ENCODE measurements at places on chromosomes 11 and 22.

DNA sequence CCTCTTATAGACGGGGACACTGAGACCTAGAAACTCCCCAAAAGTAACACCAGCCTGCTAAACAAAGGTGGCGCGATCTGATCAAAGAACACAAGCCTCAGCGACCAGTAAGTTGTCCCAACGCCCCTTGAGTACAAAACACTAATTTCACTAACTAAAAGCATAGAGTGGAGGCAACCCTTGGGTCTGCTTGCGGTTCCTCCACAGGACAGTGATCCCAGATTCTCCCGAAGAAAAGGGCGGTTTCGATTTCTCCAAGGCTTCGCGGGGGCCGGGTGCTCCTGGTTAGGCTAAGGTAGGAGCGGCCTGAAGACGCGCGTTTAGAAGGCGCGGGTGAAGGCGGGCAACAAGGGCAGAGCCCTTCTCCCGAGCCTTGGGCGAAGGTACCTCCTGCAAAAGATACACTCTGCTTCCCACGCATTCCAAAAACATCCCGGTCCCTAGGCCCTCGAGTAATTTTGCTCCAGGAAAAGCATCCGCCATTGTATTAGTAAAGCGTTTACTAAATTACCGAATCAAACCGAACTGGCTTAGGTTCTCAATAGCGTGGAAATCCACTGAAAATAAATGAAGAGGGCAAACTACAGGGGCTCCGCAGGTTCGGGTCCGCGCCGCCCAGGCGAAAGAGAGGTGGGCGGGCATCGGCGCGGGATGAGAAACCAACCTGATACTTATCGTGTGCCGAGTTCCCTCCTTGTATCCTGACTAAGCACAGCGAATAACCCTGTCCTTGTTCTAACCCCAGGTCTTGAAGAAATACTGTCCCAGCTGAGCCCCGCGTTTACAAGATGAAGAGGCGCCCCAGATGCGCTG is 2.0 kb downstream of the WT1 start:
- DNase-seq, result no peak

DNA sequence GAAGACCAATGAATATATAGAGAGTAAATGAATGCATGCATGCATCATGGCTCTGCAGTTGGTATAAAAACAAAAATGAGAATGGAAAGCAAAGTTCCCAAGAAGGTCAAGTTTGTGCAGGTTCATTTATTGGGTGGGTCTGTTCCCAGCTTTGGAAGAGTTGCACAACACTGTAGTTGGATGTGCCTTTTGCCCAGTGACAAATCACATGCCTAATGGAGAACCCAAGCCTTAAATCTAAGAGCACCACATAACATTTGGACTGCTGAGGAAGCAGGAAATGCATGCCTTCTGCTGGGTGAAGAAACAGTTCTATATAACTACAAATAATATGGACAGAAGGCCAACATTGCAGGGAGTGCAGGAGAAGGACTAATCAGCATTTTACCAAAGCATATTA is 30.6 kb downstream of the PRCP start:
- no peak for DNase-seq

DNA sequence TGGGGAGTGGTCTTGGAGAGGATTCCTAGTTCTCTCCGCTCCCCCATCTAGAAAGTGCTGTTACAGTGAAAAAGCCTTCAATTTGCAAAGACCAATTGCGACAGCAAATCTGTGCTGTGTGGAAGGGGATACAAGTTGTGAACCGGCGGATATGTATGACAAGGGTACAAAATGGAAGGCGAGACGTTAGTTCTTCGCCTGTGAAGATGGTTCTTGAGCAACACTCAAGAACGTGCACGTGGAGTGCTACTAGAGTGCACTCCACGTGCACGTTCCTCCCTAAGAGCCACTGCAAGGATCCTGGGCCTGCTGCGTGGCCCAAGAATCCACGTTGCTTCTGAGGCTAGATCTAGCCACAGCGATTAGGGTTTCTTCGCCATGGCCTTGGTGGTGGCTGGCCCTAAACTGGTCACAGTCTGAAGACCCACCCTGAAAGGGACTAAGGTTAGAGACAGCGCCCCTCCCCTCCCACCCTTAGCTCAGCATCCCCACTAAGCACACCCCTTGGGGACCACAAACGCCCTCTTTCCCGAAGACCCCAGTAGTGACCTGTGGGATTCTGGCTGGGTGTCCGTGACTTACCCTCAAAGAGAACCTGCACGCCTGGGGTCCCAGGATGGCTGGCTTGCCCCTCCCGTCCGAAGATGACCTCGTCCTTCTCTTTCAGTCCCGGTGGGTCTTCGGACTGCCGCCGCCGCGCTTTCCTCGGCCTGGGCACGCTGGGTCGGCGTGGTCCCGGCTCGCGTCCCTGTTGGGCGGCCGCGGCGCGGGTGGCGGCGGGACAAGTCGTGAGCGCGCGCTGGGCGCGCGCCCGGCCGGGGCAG is 519 bp upstream of the PDE3B start:
- DNase-seq, result no peak

DNA sequence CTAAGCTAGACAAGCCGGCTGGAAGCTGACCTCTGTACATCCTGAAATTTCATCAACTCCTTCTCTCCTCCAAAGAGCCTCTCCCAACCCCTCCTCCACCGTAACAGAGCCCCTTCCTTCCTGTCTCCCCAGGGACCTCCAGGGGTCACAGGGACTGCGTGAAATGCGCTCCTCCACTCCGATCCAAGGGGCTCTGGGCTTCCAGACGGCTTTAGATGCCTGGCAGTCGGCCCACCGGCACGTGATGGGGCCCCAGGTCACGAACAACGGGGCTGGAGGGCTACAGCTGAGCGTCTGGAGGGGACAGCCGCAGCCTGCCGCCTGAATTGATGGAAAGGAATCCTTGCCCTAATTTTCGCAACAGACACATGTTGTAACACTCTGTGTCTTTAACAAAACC is 264.1 kb downstream of the MN1 start:
- DNase-seq, result no peak

GRCh38 chr11:116928102-116928777 is 90.8 kb upstream of the APOA1 start:
- DNase-seq, result no peak

DNA sequence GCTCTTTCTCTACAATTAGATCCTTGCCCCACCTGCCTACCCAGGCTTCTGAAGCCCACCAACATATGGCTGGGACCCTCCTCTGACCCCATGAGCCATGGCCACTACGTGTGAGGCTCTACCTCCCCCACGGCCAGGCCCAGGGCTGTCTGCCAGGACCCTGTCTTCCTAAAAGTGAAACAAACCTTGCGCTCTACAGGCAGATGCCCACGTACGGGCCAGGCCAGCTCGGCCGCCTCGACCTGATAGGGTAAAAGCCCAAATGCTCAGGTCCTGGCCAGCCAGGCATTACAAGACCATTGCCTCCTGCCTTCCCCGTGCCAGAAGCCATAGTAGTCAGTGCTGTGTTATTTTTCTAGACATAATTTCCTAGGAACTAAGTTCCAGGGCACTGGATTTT is 1496.4 kb downstream of the BRD1 start:
- no peak for DNase-seq

- DNase-seq, result peak; percentile 78
Observed at GRCh38 chr11:63767565-63768236, 874 bp downstream of the ZFTA start.

- no peak for DNase-seq
Observed at GRCh38 chr11:117520201-117520600, 192.5 kb downstream of the CEP164 start.

GRCh38 chr11:124277804-124278203 is 21.6 kb downstream of the OR8G5 start:
- DNase-seq, result no peak

GRCh38 chr11:5929571-5930368 is 12.3 kb upstream of the OR56A3 start:
- no peak for DNase-seq

GRCh38 chr11:120615391-120615790 is 103.8 kb downstream of the GRIK4 start:
- DNase-seq, result no peak

DNA sequence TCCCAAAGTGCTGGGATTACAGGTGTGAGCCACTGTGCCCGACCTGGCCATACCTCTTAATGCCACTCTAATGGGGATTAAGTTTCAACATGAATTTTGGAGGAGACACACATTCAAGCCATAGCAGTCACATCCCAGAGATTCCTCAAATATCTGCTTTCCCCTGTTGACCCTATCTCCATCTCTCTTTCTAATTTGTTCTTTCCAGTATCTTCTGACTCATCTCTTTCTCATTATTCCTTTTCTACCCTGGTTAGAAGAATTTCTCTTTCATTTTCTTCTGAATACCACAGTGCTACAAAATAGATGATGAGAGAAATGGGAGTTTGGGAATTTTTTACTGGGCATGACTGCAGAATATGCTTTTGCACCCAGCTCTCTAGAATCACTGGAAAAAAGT is 5.1 kb downstream of the OR10V1 start:
- DNase-seq, result no peak

DNA sequence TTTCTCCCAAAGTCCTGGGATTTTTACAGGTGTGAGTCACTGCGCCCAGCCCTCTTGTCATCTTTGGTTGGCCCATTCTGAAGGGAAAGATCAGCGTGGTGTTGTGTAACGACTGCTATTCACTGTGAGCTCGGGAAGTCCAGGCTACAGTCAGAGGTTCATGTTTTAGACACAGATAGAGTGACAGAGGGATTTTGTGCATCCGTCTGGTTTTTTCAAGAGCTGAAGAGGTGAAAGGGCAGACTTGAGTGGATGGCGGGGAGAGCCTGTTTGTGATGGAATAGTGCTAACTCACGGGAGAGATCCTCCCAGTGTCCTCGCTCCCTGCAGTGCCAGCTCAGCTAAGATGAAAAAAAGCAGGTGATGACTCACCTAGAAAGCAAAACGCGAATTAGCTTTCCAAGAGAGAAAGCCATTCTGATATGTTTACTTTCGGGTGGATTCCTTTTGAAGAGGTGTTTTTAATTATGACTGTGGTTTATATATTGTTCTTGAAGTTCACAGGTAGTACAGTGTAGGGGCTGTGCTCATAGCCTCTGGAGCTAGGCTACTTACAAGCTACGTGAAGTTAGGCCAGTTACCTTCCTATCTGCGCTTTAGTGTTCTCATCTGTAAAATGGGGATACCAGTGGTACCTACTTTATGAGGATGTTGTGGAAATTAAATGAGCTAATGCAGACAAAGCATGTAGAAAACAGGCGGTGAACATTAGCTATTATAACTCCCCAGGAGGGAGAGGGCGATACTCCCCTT is 67.2 kb downstream of the C11orf91 start:
- peak; percentile 16 for DNase-seq

- no peak for DNase-seq
Observed at GRCh38 chr11:79212741-79213190, 228.1 kb downstream of the TENM4 start.

GRCh38 chr11:34907934-34908593 is 8.1 kb downstream of the APIP start:
- no peak for DNase-seq

GRCh38 chr11:2928605-2929530 is at the start of gene PHLDA2:
TSS of gene PHLDA2 (minus strand) at chr11:2929420. CDS start at chr11:2929364, 56 bp downstream.
- DNase-seq, result peak; percentile 30

- DNase-seq, result peak; percentile 70
Observed at GRCh38 chr11:86919557-86920210, 35.5 kb downstream of the FZD4 start.

- no peak for DNase-seq
Observed at GRCh38 chr11:115558635-115559034, 54.4 kb upstream of the CADM1 start.

- DNase-seq, result no peak
Observed at GRCh38 chr11:115674176-115674936, 170.1 kb upstream of the CADM1 start.

- DNase-seq, result no peak
Observed at GRCh38 chr11:6321356-6321755, 1.1 kb upstream of the CAVIN3 start.

DNA sequence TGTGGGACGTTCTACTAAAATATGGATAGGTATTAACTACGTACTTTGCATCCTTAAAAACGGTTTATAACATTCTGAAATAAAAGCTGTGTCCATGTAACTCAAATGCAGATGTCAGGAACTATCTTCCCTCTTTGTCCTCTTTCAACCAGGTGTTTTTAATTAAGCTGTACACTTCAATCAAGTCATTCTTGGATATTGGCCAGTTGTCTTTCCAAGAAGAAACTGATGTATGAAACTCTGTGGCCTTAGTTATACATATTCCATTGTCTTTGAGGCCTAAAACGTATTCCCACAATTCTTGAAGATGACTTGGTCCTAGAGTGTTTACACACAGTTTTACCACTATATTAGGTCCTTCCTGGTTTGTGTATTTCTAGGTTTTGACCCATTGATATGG is 249.0 kb upstream of the CNTN5 start:
- DNase-seq, result no peak

DNA sequence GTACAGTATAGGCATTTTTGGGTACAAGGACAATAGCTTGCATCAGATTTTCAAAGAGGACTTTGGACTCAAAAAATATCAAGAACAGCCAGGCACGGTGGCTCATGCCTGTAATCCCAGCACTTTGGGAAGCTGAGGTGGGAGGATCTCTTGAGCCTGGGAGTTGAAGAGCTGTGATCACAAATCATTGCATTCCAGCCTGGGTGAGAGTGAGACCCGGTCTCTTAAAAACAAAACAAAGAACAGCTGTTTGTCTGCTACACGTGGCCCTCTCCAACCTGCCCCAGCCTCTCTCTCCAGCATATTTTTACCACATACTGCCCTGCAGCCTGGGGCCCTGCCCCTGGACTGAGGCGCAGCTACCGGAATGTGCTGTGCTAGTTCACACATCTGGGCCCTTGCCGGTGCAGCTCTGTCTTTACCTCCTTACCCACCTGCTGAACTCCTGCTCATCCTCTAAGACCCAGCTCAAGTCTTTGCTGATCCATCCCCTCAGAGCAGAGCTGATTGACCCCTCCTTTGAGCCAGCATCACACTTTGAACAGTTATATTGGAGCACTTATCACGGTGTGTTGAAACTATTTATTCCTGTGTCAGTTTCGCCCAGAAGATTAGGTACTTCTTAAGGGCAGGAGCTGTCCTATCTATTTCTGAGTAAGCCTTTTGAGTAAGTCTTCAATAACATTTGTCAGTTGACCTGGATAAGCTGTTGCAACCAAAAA is 29.4 kb downstream of the GRIK4 start:
- no peak for DNase-seq

DNA sequence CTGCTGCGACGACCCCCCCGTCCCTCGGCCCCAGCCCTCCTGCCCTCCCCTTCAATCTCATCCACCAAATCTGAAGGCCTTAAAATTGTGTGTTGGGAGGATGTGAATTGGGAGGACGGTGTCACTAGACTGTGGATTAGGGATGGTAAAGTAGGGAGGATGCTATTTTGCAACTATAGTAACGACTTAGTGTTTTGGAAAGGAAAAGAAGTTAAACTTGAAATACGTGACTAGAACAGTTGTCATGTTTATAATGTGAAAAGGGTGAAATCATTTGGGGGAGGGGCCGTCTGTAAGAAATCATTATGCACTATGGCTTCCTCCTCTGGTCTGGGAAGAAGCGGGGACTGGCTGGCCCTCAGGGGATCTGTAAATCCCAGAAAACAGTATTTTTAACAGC is 43.4 kb upstream of the NNMT start:
- DNase-seq, result no peak

Measured in fibroblast of the conjunctiva (primary cell).